CD4-positive, alpha-beta T cell treated with Interleukin-15 for 4 hours (primary cell): ENCODE measurements at places on chromosomes 11 and 22.

DNA sequence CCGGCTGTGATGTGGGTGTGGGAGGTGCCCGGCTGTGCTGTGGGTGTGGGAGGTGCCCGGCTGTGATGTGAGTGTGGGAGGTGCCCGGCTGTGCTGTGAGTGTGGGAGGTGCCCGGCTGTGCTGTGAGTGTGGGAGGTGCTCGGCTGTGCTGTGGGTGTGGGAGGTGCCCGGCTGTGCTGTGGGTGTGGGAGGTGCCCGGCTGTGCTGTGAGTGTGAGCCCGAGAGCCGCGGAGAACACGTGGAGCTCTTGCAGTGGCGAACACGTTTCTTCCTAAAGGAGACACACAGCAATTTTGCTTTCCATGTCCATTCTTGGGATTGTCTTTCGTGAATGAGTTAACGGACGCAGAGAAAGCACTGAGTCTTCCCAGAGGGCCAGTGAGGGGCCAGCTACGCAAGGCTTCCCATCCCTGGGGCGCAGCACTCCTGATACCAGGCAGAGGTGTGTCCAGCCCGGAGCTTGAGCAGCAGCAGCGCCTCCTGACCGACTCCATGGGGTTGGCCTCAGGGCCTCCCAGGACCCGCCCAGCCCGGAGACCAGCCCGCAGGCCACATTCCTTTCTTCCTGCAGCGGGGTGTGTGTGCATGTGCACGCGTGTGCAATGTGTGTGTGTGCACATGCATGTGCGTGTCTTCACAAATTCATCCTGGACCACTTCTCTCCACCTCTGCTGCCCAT is 245.0 kb upstream of the B3GAT1 start:
- DNase-seq = no peak

- no peak for DNase-seq
Observed at GRCh38 chr11:60370811-60371298, 7.5 kb upstream of the MS4A7 start.

- DNase-seq = no peak
Observed at GRCh38 chr11:32473282-32473909, 38.1 kb upstream of the WT1 start.

DNA sequence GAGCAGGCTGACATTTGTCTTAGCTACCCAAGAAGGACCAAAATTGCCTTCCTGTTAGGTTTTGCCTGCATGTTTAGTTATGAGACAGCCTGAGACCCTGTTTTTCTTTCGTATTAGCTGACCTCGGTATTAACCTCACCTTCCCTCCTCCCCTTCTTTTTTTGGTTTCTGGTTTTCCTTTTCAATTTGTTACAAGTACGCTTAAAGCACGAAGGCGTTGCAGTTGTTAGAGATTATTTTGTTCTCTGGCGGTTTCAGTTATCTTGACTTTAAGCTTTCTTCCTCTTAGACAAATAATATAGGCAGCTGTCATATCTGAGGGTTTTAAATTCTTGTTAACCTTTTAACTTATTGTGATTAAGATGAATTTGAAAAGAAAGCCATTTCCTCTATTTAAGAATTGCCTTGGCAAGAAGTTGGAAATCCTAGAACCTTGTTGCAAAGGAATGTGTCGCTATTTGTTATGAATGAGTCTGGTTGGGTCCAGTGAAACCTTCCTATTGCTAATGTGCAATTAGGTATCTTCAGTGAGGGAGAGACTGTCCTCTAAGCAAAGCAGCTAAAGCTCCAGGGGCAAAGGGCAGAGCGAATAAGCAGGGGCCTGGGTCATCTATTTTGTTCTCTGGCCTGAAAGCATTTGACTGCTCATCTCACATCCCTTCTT is 45.7 kb downstream of the PACS1 start:
- peak; percentile 58 for DNase-seq

- DNase-seq = no peak
Observed at GRCh38 chr11:126233391-126233790, 21.8 kb downstream of the FAM118B start.

DNA sequence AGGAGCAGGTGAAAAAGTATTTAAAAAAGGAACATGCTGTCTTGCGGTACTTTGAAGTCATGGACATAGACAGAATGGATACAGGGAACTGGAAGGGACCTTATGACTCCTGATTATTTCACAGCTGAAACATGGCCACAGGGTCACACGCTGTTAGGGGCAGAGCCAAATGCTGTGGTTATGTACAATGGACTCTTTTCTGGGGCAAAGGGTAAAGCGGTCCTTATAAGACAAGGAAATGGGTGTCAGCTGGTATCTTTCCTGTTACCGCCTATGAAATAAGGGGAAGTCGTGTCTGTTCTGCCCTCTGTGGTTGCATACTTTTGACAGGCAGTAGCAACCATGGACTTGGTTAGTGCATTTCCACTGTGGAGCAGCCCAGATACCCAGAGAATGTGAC is 12.8 kb upstream of the ST14 start:
- peak; percentile 19 for DNase-seq

DNA sequence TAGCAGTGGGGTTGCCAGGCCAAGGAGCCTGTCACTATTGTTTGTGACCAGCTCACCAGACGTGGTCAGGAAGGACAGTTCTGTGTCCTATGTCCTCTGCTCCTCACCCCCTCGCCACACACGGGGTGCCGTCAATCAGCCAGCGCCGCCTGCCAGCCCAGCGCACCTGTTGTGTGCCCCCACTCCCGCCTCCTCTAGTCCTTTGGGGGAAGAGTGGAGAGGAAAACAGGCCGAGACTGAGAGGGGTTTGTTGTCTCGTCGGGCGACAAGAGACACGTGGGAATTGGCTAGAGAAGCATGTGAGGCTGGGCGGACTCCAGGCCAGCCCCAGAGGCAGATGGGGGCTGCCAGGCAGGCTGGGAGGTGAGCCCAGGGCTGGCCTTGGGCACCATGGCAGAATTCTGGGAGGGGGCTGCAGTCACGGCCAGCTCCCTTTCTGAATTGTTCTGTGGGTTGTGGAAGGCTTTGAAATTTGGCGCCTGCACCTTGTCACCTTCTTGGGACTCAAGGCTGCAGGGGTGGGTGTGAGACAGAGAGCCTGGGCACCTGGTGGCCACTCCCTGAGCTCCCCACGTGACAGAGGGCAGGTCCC is 3.1 kb upstream of the KCNQ1OT1 start:
- DNase-seq = no peak

- no peak for DNase-seq
Observed at GRCh38 chr22:19085233-19085718, 36.9 kb downstream of the DGCR2 start.

- DNase-seq = no peak
Observed at GRCh38 chr11:134517115-134517514, 105.1 kb upstream of the B3GAT1 start.

DNA sequence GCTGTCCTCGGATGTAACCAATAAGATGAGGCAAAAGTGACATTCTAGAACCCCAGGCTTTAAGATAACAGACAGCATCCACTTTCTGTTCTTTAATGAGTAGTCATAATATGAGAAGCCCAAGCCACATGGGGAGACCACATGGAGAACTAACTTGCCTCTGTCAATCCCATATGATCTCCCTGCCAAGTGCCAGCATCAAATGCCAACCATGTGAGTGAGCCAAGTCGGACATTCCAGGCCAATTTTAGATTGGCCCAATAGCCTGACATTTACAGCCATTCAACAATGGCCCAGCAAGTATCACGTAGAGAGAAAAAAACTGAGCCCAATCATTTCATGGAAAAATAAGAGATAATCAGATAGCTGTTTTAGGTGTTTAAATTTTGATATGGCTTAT is 2048.3 kb upstream of the RAG2 start:
- no peak for DNase-seq

GRCh38 chr11:61345170-61345610 is 12.2 kb downstream of the TKFC start:
- no peak for DNase-seq

- DNase-seq = peak; percentile 6
Observed at GRCh38 chr11:1792461-1792860, 28.7 kb upstream of the CTSD start.

- DNase-seq = no peak
Observed at GRCh38 chr22:37741312-37741795, 44.5 kb downstream of the TRIOBP start.

DNA sequence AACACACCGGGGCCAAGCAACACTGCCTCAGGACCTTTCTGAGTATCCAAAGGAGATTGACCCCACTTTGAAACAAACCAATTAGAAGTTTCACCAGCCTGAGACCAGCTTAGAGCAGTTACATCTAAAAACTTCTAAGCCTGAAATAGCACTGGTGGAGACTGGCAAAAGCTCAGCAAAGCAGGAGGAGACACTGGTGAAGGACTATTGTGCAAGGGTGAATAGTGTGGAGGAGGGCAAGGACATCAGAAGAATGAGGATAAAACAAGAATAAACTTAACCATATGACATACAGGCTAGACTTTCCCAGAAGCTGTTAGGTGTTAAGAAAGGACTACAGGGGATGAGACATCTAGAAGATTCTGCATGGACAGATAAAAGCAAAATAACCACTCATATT is 152.4 kb downstream of the FCHSD2 start:
- DNase-seq = no peak

DNA sequence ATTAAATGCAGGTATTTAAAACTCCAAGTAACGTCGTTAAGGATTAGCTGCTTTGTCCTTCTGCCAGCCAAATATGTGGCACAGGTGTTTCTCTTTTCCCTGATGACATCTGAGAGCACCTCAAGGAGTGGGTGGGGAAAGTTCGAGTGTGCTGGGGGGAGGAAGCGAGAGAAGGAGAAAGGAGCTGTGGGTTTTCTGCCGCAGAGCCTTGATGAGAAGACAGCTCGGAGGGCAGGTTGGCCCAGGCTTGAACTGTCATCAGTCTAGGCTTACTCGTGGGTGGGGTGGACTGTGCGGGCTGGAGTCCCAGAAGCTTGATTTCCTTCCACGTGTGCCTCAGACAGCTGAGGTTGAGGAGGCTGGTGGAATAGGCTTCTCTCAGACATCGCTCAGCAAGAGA is 15.2 kb upstream of the SORL1-AS1 start:
- DNase-seq = peak; percentile 79

DNA sequence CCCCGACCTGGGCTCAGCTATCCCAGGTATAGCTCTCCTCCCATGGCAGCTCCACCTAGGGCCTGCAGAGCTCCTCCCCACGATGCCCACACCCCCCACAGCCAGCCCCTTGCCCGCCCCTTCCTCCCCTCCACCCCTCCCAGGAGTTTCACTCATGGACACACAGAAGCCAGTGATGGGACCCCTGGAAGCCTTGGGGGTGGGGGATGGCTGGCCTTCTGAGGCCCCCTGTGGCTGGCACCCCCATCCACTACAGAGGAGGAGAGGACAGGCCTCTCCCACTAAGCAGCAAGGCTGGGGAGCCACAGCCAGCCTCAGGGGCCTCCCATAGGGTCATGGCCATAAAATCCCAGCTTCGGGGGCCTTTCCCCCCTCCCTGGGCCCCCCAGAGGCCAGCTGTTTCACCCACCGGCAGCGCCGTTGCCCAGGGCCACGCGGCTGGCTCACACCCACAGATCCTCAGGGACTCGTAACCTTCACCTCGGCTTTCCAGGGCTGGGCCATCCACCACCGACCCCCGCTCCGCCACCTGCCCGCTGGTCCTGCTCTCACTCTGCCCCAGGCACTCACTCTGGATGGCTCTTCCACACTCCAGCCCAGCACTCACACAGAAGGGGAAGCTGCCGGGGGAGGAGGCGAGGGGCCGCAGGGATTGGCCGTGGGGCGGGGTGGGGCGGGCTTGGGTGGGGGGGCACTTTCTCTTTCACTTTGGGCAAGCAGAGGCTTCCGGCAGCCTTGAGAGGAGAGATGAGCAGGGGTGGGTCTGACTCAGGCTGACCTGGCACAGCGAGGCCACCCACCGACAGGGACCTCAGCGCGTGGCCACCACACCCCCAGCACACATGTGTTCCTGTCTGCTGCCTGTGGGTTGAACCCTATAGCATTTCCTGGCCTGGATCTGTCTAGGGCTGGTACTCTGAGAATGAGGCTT is 2.2 kb downstream of the SLC25A22 start:
- peak; percentile 82 for DNase-seq

DNA sequence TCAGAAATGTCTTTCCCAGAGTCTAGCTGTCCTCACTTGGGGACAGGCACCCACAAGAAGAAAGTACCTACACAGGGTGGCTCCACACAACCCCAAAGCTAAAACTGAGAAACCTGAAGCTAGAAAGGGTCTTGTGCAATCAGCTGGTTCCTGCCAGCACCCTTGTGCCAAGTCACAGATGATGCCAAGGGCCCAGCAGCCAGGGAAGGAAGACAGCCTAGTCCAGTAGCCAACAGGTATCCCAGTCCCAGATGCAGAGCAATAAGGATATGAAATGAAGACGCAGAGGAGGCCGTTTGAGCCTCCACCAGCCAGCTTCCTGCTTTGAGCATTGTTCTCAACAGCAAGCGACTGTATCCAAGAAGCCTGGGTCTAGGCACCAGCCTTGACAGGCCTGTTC is 6.1 kb downstream of the PLEKHA7 start:
- no peak for DNase-seq

- no peak for DNase-seq
Observed at GRCh38 chr11:44256673-44257291, 53.2 kb downstream of the ALX4 start.

DNA sequence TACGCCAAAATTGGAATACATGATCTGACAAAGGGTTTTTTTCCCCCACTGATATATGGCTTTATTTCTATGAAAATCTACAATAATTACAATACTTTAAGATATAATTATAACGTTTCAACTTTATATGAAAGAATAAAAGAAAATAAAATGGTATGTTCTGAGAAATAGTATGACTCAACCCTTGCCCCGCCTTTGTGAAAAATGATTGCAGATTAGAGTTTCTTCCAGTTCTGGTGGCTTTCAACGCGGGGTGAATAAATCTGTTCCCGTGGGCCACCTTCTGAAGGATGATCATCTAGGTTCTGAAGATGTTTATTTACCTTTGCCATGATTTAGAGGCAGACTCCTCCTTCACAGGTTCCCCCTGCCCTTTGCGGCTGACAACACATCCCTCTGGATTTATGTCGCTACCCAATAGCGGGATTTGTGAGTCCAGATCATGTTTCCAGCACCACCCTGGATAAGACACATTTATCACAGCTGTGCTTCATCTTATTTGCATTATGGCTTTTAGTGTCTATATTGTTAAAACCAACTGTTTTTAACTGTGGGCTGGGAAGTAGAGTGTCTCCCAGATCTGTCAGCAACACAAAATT is 607.0 kb upstream of the KIRREL3 start:
- DNase-seq = no peak

- DNase-seq = no peak
Observed at GRCh38 chr11:35116762-35117640, 22.0 kb upstream of the CD44 start.

DNA sequence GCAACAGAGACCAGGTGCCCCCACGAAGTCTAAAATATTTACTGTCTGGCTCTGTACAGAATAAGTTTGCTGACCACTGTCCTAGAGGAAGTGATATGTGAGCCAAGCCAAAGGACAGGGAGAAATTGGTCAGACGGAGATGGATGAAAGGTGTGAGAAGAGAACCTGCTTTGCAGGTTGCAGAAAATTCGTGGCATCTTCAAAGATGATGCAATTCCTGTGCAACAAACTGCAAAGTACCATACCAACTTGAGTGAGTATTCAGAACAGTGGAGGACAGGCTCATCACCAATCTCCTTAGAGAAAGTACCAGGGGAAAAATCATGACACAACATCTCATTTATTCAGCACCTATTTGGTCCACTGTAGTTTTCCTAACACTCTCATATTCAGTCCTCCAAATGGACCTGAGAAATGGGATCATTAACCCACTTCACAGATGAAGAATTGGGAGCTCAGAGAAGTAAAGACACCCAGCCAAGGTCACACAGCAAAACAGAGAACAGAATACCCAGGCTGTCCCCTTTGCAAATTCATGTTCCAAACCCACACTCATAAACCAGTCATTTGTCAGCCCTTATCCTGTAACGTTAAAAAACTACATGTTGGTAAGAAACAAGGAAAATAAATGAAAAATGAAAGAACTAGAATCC is 536.8 kb downstream of the MIAT start:
- DNase-seq = no peak
